Vagina (tissue), 2 donors: ENCODE measurements at places on chromosomes 5 and 9.

DNA sequence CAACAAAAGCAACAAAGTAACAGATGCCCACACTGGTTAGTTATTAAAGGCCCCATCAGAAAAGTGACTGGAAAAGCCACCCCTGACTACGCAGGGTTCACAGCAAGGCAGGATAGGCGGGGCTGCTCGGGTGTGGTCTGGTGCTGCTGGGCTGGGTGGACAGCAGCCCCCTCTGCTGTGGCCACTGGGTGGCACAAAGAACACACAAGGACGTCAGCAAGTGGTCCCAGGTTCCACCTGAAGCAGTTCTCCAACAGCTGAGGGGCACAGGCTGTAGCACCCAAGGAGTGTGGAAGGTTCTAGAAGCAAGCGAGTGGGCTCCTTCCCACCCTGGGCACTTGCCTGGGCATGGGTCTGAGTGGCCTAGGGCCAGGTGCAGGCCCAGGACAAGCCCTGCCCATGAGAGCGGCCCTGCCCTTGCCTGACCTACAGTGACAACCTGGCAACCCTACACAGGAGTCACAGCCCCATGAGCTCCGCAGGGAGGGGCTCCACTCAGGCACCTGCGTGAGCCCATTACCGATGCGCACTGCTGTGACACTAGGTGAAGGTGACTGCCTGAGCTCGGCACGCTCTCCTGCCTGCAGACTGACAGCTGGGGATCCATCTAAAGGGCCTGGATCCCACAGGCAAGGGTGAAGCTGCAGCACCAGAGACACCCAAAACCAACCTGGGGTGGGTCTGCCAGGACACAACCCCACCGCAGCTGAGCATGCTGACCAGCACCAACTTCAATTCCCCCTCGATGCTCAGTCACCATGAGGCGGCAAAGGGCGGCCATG, 8.1 kb downstream of the BRD9 start:
- H3K4me1 ChIP-seq = no peaks in the 10 kb centered on the region
- no peaks in the 10 kb centered on the region for H3K27me3 ChIP-seq
- H3K36me3 ChIP-seq = peaks cover 6% of the 10 kb centered on the region
- DNase-seq = no peak

GRCh38 chr9:76866689-76867088, 39.2 kb downstream of the PRUNE2 start:
- no peaks in the 10 kb centered on the region for H3K27me3 ChIP-seq
- H3K4me3 ChIP-seq = no peak overlapping the region
- H3K36me3 ChIP-seq = no peaks in the 10 kb centered on the region
- no peaks in the 10 kb centered on the region for H3K4me1 ChIP-seq
- H3K27ac ChIP-seq = no peak overlapping the region

DNA sequence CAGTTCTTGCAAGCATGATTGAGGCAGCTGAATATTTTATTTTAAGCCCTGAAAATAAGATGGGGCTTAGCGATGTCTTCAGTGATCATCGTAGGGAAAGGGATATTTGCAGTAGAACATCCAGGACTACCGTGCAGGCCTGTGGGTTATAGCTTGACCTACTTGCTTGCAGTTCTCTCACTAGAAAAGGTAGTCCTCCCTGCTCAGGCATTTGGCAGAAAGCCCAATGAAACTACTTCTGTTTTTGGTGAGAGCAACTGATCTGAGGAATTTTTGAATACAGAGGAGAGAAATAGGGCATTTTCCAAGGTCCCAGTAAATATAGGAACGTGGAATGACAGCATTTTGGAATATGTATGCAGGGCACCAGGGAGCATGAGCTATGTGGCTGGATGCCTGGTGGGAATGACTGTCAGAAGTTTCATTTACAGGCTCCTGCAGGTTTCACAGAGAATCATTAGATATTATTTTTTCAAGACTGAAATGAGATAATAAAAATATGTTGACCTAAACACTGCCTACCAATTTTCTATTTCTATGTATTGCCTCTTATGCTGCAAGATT, 417.9 kb upstream of the ACTBL2 start:
- H3K4me1 ChIP-seq = peaks cover 8% of the 10 kb centered on the region
- no peak overlapping the region for H3K4me3 ChIP-seq
- H3K27ac ChIP-seq = no peak overlapping the region
- no peaks in the 10 kb centered on the region for H3K36me3 ChIP-seq

- no peak overlapping the region for H3K27ac ChIP-seq
- DNase-seq = no peak
- H3K36me3 ChIP-seq = no peaks in the 10 kb centered on the region
These were observed 462.9 kb downstream of the SEMA5A start for GRCh38 chr5:9082996-9083395.
